ENCODE measurements at places on chromosomes 1 and 21.

GRCh38 chr1:180169640-180170195 lies 15.0 kb downstream of the QSOX1 start:
- DNase-seq: no peak

GRCh38 chr1:65503427-65503826 lies 83.0 kb downstream of the LEPR start:
- no peak for DNase-seq

DNA sequence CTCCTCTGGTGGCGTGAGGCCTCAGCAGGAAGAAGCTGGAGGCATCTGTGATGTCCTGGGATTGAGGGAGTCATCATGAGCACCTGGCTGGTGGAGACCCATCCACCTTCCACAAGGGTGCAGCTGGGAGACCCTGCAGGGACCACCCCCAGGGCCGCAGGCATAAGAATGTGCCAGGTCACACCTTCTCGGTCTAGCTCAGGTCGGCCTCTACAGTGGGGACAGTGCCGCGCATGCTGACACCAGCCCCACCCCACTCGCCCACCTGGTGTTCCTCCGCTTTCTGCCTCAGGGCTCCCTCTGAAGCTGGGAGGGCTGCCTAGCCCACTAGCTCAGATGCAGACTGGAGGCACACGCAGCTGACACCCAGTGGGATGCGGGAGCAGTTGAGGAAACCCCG lies 5.8 kb upstream of the PAQR7 start:
- DNase-seq: no peak

DNA sequence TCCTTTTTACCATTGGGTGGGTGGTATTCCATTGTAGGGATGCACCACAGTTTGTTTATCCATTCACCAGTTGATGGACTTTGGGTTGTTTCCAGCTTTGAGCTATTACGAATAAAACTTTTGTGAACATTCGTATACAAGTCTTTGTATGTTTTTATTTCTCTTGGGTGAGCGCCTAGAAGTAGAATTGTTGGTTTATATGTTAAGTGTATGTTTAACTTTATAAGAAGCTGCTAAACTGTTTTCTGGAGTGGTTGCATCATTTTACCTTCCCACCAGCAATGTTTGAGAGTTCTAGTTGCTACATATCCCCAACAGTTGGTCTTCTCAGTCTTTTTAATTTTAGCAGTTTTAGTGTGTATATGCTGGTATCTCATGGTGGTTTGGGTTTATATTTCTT lies 132.5 kb downstream of the PEX14 start:
- no peak for DNase-seq

DNA sequence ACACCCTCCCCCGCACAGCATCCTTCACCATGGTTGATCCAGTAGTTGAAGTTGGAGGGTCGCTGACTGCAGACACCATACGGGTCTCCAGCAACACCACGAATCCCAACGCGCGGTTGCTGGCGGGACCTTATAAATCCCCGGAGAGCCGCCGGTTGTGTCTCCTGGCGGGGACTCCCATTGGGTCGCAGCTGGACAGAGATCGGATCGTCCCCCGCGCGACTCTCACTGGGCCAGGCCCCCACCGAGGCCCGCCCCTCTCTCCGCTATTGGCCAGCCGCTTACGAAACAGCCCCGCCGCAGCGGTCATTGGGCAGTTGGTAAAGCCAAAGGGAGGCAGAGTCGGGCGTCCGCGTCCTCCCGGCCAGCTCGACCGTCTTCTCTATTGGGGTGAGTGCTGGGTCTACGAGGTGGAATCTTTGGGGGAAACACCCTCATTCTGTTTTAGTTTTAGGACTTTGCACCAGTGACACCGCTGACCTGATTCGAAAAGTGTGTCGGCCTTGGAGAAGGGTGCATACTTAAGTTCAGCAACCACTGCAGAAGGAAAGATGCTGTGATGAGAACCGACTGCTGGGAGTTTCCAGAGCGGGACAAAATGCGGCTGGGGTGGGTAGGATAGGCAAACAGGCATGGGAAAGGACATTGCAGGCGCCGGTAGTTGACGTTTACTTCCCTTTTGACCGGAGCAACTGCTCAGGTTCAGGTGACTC lies 27.4 kb downstream of the RABIF start:
- peak; percentile 34 for DNase-seq

GRCh38 chr1:30664103-30664755 lies 59.2 kb downstream of the MATN1 start:
- DNase-seq: no peak

DNA sequence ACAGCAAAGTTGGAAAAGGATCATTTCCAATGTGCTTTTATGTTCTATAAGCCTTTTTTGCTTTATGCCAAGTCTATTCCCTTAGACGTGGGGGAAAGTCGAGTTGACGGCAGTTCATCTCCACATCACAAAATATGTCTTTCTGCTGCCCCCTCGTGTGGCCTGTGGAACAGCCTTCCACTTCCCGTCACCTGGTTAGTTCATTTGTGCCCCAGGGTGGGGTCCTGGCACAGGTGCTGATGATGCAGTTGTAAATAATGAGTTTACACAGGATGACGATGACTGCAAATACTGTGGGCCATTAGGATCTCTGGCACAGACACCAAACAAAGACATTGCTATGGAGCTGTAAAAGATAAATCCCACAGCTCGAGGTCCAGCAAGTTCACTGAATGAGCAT lies 10.0 kb upstream of the OTUD3 start:
- DNase-seq: no peak

GRCh38 chr21:17950591-17950990 lies 131.4 kb upstream of the C21orf91 start:
- DNase-seq: no peak

DNA sequence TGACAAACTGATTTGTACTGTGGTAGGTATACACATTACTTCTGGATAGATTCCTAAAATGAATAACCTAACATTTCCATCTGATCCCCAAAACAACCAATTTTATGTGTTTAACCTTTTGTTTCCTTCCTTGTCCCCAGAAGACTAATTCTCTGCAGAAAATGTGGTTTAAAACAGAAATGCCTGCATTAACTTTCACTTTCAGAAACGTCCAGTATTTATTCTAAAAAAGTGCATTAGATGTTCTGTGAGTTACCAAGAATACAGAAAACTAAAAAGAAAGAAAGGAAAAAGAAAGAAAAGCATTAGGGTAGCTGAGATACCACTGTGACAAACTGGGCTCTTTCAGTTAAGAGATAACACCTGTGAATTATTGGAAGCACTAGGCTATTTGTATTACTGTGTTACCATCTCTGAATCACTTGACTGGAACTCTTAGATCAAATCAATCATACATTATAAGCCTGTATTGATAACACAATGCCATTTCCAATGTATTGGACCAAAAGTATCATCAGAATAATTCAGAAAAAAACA lies 177.7 kb downstream of the NCAM2 start:
- DNase-seq: no peak
